Left ventricle myocardium inferior (tissue), 1 donor: ENCODE measurements at places on chromosomes 5 and 9.

GRCh38 chr5:76688836-76689235, 27.1 kb upstream of the F2R start:
- DNase-seq, result no peak

- DNase-seq, result no peak
Observed at GRCh38 chr5:34517249-34517648, 138.9 kb upstream of the RAI14 start.

- no peak for DNase-seq
Observed at GRCh38 chr5:66363097-66363496, 219.0 kb downstream of the SREK1 start.

GRCh38 chr9:127175764-127176163, 53.3 kb upstream of the ANGPTL2 start:
- no peak for DNase-seq

GRCh38 chr5:102771435-102771834, 16.3 kb downstream of the PAM start:
- DNase-seq, result no peak

- DNase-seq, result no peak
Observed at GRCh38 chr9:120652934-120653333, 61.3 kb downstream of the MEGF9 start.

DNA sequence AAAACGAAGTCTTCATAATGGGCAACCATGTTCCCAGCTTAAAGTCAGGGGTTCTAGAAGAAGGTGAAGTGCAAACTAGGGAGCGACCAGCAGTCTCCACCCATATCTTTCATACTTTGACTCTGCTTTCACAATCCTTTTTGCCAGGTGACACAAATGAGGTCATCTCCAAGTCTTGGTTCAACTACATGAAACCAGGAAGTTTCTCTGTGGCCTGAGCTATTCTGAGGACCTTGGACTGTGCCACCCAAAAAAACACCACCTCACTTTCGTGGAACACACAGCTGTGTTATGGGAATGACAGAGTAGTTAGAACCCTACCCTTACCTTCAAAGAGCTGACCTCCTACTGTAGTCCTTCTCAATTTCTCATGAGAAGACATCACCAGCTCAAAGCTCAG, 309.2 kb downstream of the AGTPBP1 start:
- no peak for DNase-seq

- DNase-seq, result peak; percentile 41
Observed at GRCh38 chr5:74294231-74294705, 346.3 kb downstream of the ENC1 start.

DNA sequence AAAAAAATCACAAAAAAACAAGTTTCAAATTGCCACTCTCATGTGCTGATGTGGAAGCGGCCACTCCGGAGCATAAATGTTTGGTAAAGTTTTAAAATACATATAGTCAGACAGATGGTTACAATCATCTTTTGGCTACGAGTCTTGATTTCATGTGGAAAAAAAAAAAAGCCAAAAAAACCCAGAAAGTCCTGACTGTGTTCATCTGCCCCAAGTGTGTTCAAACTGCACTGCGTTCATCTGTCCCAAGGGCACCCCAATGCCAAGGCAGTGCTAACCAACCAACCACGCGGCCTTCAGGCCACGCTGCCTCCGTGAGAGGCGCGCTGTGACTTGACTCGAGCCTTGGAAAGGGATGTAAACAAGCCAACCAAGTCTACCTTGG, 127.1 kb downstream of the MYO10 start:
- no peak for DNase-seq

- DNase-seq, result no peak
Observed at GRCh38 chr9:127107171-127107928, 15.1 kb downstream of the ANGPTL2 start.

- DNase-seq, result peak; percentile 23
Observed at GRCh38 chr5:124697933-124698591, 48.4 kb downstream of the ZNF608 start.

DNA sequence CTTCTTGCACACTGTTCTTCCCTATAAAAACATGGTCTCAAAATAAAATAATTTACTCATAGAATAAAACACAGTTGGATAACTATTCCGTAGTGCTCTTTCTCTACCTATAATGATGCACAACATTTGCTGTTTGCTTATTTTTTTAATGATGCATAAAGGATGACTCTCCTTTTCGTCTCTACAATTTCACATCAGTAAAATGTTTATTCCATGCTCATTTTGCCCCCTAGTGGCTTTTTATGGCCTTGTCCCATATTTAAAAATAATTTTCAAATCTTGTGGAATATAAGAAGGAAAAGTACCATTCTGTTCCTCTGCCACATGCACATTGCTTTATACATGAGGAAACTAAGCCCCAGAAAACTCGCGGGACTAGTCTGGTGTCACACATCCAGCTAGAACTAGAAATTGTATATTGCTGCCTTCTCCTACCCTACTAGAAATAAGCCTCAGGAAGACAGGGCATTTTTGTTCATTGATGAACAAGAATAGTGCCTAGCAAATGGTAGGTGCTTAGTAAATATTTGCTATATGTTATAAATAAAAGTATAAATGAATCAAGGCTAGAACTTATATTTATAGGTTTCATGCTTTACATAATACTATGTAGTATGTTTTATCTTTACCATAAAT, 12.7 kb downstream of the KCTD16 start:
- DNase-seq, result no peak

- no peak for DNase-seq
Observed at GRCh38 chr5:174202996-174203395, 157.5 kb downstream of the NSG2 start.

- DNase-seq, result no peak
Observed at GRCh38 chr5:40486437-40487275, 193.1 kb upstream of the PTGER4 start.
